ENCODE measurements at places on chromosomes 11 and 22.

DNA sequence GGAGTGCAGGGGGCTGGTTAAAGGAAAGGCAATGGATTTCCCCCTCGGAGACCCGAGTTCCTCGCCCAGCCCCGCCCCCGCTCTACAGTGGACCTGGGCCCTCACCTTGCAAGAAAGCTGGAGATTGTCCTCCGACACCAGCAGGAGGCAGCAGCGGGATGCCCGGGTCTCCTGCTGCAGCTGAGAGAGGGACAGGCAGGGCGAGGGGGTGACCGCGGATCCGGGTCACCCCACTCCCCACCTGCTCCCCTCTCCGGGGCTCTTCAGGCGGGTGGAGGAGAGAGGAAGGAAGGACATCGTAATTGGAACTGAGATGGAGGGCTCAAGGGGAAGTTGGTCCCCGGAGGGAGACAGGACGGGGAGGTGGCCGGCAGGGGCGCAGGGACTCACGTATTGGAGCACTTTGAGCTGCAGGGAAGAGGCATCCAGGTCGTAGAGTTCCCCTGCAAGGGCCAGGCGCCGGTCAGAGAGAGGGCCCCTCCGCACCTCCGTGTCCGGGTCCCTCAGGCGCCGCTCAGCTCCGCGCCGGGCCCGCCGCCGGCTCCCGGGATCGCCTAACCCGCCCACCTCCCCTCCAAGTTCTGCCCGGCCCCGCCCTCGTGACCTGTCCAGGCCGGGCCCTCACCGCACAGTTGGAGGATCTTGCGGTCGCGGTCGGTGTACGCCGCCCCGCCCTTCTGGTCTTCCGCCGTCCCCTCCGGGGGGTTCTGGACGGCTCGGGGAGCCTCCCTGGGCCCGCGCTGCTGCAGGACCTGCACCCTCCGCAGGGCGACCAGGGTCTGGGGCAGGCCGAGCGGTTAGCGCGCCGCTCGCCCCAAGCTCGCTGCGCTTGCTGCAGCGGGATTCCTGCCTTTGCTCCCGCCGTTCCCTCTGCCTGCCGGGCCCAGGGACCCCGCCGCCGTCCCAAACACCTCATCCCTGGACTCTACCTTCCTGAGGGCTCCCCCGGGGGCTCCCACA is 84.1 kb downstream of the PDE2A start:
- peak; percentile 76 for DNase-seq

DNA sequence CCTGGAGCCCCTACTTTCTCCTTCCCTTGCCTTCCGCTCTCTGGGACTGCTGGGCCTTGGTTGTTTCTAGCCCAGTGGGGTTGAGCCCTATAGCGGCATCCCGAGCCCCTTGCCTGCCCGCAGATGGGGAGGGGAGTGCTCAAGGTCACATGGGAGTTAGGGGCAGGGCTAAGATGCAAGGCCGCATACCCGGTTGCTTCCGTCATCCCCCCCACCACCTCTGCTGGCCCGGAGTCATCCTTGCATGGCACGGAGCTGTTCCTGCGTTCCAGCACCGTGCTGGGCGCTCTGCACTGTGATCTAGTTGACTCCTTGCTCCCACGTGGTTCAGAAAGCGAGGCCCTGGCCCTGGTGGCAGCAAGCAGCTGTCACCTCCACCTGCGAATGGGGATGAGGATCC is 18.0 kb downstream of the FLRT1 start:
- no peak for DNase-seq

GRCh38 chr22:43360576-43360975 is 17.4 kb upstream of the SCUBE1 start:
- no peak for DNase-seq

DNA sequence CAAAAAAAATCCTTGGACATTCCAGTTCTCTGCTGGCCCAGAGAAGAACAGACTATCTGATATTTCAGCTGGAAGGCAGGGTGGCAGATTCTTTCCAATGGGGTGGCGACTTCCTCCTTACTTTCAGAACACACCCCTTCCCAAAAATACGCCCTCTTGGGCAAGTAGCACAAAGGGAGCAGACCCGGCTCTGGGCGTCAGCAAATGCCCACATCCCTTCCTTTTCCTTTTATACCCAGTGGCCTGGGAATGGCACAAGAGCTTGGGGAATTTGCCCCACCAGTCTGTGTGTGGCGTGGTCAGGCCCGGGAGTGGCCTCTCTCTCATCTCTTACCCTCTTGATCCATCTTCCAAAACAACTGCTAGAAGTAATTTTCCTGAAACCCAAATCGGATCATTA is 33.0 kb upstream of the NUP160 start:
- DNase-seq: no peak

DNA sequence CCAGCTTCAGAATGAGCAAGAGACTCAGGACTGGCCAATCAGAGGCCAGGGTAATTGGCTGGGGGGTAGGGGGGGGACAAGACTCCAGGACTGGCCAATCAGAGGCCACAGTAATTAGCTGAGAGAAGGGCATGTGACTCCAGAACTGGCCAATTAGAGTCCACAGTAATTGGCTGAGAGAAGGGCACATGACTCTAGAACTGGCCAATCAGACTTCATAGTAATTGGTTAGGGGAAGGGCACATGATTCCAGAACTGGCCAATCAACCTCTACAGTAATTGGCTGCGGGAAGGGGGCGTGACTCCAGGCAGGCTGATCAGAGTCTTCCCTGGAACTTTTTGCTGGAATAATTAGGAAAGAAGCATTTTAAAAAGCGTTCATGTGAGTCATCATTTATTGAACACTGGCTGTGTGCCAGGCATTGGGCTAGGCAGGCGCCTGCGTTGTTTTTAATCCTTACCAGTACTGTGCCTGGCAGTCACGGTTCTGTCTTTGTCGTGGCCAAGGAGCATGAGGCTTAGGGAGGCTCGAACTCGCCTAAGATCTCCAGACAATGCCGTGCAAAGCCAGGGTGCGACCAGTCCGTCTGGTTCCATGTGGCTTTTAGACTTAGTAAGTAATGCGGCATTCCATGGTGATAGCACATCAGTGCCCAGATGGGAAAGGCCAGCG is 508.1 kb downstream of the TBC1D22A start:
- DNase-seq: no peak

DNA sequence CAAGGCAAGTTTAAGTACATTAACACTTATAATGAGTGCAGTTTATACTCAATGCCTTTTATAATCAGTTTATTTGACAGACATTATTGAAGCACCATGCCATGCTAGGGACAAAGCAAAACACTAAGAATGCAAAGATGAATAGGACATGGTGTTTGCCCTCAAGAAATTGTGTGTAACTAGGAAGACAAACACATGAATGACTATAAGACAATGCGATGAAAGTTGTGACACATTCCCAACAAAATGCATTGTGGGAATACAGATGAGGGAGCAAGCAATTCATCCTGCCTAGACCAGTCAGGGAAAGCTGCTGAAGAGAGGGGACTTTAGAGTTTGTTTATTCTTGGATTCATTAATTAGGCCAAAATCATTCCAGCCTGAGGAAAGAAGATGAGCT is 133.8 kb upstream of the TRPC6 start:
- DNase-seq: no peak

DNA sequence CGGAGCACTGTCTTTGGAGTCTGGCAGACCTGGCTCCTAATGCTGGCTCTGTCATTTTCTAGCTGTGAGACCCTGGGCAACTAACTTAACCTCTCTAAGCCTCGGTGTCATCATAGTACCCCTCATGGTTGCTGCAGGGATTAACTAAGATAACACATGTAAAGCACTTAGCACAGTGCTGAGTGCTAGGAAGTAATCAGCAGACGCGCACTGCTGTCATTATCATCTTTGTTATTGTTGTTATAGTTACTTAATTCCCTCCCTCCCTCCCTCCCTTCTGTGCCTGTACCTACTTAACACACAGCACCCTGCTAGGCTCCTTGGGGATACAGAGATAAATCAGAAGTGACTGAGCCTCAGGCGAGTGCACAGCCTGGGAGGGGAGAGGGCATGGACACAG is 104.7 kb upstream of the PITPNB start:
- no peak for DNase-seq

DNA sequence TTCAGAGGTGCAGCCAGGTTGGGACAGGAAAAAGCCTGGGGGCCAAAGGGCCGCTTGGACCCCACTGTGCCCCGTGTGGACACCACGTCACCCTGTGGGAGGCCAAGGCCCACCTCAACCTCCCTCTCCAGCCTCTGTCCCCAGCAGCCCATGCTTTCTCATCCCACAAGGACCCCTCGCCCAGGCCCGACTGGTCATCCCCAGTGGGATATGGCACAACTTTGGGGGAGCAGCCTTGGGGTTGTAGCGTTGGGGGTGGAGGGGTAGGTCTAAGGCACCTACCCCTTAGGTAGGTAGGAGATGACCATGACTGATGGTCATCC is 44.0 kb downstream of the IGF2 start:
- DNase-seq: no peak

DNA sequence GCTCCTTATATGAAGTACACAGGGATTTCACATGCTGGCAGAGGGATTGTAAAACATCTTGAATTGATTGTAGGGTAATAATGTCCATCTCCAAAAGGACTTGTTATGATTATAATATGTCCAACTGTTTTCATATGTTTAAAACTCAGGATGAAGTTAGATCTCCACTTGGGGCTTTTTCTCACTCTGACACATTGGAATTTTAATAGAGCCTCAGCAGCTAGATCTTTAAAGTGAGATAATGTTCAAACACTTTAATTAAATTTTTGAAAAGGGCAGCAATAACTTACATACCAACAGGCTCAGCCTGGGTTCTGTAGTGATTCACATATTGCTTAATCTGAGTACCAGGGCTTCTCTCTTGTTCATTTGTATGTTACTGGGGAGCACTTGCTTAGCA is 152.1 kb downstream of the NELL1 start:
- no peak for DNase-seq

GRCh38 chr22:45091254-45091854 is 72.4 kb upstream of the NUP50 start:
- no peak for DNase-seq
